Activated T-helper 1 cell treated with Interleukin-2 at 50 U/mL for 16 hours (primary cell): ENCODE measurements at places on chromosomes 11 and 22.

- no peak for DNase-seq
Measured at GRCh38 chr11:69682221-69682620, 7.1 kb upstream of the LTO1 start.

GRCh38 chr11:76005756-76006155, 190.7 kb downstream of the UVRAG start:
- DNase-seq: no peak

GRCh38 chr11:79950741-79951140, 509.9 kb upstream of the TENM4 start:
- DNase-seq: no peak

DNA sequence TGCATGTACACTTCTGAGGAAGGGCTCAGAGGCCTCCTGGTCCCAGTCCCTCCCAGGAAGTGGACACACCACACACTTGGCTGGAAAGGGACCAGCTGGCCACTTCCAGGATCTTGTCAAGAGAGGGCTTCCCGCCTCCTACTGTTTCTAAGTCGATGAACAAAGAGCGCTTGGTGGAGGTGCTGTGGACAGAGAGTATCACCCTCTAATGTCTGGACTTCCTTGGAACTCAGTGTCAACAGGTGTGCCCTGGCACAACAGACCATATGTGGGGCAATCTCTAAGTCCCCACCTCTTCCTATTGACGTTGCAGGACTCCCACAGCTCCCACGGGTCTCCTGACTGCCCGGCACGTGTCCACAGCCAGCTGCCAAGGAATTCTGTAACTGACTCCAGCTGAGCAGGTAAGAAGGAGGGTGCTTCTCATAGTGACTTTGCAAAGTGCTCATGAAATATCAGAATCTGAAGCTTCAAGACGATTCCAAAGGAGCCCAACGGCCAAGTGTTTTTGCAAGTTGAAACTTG, 16.1 kb downstream of the POU2AF1 start:
- no peak for DNase-seq

DNA sequence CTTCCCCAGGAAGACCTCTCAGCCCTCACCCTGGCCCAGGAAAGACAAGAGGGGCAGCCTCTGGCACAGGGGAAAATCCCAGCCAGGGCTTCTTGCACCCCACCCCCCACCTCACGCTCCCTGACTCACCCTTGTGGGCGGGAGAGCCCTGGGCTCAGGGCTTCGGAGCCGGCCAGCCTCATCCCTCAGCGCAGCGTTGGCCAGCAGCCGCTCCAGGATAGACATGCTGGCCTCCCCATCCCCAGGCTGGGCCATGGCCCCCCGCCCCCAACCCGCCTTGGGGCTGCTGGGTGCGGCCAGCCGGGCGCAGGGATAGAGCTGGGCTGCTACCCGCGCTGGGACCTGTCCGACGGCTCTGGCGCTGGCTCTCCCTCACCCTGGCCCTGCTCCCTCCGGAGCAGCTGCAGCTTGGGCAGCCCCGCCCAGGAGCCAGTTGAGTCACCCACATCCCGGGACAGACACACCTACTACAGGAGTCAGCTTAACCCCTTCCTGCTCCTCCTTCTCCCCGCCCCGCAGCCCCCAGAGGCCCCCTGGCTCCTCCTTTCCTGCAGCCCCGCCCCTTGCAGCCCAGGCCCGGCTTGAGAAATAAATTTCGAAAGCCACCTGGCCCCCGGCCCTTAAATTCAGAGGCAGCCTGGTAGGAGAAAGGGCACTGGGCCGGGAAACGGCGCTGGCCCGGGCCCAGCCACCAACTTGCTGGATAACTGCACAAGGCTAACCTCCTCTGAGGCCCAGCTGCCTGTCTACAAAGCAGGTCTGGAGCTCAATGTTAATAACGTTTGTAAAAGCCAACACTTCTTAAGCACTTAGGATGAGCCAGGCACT, 13.4 kb downstream of the TNKS1BP1 start:
- DNase-seq: peak; percentile 28

DNA sequence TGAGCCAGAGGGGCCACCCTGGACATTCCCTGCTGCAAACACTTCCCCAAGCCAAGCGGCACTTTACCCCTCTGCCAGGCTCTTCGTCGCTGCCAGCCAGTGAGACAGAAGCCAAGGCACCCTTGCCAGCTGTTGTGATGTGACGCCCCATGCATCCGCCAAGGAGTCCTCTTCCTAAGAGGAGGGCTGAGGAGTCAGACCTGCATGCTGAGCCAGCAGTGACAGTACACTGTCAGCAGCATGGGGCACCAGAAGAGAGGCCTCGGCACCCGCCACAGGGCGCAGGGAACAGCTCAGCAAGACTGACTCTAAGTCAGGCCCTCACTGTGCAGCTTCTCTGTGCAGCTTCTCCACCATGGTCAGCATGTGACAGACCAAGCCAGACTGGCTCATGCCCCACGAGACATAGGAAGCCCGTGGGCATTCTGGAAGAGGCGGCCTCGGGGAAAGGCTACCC, 26.4 kb downstream of the VPS37C start:
- DNase-seq: no peak

GRCh38 chr11:16860617-16861016, 122.2 kb downstream of the C11orf58 start:
- no peak for DNase-seq

DNA sequence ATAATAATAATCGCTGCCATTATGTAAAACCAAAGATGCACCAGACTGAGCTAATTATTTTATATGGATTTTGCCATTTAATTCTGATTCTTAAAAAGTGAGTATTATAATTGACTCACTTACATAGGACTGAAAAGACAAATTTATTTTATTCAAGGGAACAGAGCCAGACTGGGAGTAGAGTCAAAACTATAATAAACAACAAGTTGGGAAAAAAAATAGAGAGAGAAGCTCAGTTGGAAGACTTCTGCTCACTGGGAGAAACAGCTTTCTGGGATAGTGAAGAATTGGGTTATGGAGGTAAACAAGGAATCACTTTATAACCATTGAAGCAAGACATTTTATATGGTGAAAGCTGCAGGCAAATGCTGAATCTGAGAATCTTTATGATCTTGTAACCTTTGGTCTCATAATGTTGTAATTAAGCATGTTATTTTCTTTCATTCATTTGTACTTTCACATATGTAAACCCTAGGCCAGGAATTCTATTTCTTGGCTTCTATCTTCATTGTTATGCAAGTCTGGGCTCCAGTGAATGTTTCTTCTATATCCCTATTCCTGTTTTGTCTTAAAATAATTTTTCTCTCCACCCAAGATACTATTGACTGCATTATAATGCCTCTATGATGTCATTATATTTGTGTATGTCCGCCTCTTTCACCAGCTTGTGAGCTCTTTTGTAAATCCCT, 725.3 kb upstream of the CCDC179 start:
- DNase-seq: no peak

GRCh38 chr11:34356130-34356529, 1.7 kb downstream of the ABTB2 start:
- no peak for DNase-seq
